Non-pigmented ciliary epithelial cell (primary cell): ENCODE measurements at places on chromosomes 6 and 20.

DNA sequence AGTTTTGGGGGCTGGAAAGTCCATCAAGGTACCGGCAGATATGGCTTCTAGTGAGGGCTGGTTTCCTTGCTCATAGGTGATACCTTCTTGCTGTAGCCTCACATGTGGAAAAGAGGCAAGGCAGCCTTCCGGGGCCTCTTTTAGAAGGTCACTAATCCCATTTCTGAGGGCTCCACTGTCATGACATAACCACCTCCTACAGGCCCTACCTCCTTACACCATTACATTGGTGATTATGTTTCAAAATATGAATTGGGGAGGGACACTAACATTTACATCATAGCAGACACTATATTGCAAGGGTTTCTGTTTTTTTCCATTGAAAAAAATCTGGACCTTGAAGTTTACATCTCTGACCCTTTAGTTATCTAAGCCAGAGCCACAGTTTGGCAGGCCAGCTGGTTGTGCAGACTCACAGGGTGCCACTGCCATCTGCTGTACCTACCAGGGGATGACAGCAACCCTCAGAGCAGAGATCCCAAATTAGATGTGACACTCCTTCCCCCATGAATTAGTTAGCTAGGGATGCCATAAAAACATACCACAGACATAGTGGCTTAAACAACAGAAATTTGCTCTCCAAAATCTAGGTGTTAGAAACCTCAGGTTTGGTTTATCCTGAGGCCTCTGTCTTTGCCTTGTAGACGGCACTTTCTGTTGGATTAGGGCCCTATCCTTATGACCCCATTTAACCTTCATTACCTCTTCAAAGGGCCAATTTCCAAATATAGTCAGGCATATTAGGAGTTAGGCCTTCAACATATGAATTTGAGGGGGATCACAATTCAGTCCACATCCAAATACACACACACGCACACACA is 166.4 kb upstream of the RNF217 start:
- DNase-seq, result peak; percentile 13

DNA sequence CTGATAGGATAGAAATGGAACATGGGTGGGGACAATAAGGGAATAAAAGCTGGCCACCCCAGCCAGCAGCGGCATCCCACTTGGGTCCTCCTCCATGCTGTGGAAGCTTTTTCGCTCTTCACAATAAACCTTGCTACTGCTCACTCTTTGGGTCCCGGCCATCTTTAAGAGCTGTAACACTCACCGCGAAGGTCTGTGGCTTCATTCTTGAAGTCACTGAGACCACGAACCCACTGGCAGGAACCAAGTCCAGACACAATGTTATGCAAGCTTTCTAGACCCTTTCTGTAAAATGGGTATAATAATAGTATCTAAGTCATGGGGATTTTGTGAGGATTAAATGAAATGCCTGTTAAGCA is 48.9 kb upstream of the EZR start:
- DNase-seq, result no peak

DNA sequence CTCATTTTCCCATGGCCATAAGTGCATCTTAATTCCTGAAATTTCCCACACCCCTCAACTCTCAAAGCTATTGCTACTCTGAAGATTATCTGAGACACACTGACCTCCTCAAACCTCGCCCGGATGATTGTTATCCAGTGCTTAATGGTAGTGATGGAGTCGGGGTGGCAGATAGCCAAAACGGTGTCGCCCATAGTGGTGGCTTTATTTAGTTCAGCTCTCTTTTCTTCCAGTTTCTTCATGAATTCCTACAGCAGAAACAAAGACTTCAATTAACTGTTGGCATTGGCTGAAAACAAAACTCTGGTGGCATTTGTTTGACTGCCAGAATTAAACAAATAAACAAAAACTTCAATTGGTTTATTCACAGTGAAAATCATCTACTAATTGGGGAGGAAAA is 165.4 kb downstream of the DST start:
- DNase-seq, result no peak

GRCh38 chr20:7540923-7541322 is 399.3 kb downstream of the HAO1 start:
- DNase-seq, result no peak

- no peak for DNase-seq
Observed at GRCh38 chr20:11207749-11208502, 534.1 kb upstream of the JAG1 start.

- DNase-seq, result no peak
Observed at GRCh38 chr6:111610548-111611172, 5.0 kb upstream of the TRAF3IP2 start.

DNA sequence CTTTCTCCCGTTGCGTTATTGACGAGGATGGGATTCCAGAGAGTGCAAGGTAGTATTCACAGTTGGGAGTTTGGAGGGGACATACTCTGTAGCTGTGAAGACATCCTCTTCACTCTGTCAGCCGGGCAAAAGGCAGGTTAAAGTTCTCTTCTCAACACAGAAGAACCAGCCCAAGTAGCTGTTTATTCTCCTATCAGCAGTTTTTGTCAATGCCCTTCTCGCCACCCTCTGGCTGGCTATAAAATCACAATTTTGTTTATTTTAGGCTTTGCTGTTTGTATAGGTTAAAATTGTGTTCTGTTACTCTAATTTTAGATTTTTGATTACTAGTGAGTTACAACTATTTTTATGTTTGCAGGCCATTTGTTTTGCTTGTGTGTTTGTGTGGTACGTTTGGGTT is 37.9 kb upstream of the MAS1 start:
- no peak for DNase-seq

- no peak for DNase-seq
Observed at GRCh38 chr6:77686931-77687330, 34.1 kb downstream of the MEI4 start.

DNA sequence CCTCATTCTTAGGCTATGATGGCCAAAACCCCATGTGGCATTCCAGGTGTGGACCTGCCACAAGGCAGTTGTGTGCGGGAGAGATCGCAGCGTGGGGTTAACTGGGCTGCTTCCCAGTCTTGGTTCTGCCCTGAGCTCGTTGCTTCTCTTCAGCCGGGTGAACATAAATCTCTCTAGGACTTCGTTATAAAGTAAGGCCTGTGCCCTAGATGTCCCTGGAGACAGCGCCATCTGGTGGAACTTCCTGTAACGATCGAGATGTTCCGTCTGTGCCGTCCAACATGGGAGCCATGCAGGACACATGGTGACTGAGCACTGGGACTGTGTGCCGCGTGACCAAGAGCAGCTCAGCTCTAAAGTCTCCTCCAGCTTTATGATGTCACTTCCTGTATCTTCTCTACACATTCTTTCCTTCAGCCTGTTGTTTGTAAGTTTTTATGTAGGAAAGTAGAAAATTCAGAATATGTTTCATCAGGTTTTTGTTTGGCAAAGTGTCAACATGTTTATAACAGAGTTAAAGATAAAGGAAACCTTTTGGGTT is 26.8 kb upstream of the RPP40 start:
- DNase-seq, result no peak

- DNase-seq, result no peak
Observed at GRCh38 chr6:138682704-138683527, 90.7 kb upstream of the CCDC28A start.

DNA sequence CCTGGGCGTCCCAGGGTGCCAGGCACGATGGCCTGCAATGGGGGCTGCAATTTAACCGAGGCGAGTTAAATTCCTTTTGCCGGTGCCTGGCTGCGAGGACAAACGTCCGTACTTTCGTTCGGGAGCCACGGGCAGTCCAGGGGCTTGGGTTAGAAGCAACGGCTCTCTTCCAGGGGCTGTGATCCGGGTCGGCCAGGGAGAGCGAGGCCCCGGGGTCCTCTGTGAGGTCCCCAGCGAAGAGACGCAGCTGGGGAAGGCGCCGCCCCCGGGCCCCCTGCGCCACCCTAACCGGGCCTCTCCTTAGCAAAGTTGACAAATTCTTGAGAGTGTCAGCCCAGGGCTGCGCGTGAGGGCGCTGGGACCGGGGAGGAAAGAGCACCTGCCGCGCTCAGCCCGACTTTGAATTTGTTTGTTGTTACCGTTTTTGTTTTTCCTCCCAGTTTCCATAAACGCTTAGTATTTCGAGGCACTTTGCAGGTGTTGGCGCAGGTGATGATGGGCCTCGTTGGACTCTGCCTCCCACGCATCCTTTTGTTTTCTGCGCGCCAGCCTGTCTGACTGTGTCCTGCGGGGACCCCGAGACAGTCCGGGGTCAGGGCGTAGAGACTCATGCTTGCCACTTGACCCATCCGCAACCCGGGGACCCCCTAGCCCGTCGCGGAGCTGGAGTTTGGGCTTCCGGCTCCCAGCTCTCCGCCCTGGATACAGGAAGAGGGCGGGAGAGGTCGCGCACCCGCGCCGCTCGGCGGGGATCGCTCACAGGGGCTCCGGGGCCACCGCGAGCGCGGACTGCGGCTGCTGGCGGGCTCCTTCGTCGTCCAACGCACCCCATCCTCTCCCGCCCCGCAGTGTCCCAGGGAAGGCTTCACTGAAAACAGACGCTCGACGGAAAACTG is 5.8 kb downstream of the OLIG3 start:
- no peak for DNase-seq

DNA sequence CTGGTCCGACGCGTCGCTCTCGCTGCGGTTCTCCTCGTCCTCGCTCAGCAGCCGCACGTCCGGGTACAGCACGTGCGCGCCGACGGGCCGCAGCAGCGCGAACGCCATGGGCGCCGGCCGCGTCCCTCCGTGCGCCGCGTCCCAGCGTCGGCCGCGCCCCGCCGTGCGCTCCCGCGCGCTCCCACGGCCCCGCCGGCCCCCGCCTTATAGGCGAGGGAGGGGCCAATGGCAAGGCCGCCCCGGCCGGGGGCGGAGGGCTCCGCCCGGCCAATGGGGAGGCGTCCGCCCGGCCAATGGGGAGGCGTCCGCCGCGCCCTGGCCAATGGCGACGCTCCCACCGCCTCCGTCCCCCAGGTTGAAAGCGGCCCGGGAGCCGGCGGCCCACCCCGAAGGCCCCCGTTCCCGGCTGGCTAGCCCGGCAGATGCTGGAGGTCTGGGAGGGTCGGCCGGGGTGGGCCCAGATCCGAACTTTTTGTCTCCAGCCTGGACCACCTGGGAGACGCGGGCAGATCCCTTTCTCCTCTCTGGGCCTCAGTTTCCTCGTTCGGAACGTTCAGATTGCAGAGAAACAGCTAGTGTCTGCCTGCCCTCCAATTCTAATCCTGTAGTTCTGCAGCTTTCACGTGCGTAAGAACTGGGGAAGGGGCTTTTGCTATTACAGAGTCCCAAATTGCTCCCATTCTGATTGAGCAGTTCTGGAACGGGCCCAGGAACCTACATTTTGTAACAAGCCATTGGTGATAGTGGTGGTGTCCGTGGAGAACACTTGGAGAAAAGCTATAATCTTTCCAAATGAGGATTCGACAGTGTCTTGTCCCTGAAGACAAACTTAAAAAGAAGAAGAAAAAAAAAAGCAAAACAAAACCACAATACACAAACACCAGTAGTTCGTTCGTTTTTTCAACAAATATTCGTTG is at the start of gene TCF15:
Gene TCF15 (minus strand): TSS at position 180 of the 917 bp plus-strand sequence. CDS start 72 bp downstream, at position 108.
- no peak for DNase-seq

- DNase-seq, result no peak
Observed at GRCh38 chr6:138541823-138542481, 42.7 kb upstream of the NHSL1 start.

DNA sequence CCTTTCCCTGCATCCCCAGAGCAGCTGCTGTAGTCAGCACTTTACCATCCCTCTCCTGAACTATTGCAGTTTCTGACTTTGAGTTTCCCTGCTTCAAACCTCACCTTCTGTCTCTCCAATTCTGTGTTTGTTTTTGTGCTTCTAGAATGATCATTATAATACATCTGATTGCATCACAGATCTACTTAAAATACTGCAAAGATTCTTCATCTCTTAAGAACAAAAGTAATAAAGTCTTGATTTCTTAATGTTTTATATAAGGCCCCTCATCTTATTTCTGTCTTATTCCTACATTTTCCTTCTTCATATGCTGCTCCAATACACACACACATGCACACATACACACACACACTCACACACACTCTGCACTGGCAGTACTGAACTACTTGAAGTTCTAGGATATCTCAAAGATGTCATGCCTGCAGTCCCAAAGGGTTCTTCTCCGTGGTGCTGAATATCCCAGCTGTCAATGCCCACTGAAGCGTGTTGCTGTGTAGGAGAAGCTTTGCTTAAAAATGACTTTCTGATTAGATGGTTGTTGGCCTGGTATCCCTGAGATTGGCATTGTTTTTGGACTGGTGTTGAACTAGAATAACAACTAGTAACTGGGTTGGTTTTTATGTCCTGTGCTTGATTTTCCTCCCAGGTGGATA is 97.2 kb downstream of the MAP3K4 start:
- no peak for DNase-seq

- no peak for DNase-seq
Observed at GRCh38 chr6:151807513-151808370, at the start of gene ESR1. TSS of gene ESR1 (plus strand) at chr6:151807682. CDS start at chr6:151807913, 231 bp downstream.

DNA sequence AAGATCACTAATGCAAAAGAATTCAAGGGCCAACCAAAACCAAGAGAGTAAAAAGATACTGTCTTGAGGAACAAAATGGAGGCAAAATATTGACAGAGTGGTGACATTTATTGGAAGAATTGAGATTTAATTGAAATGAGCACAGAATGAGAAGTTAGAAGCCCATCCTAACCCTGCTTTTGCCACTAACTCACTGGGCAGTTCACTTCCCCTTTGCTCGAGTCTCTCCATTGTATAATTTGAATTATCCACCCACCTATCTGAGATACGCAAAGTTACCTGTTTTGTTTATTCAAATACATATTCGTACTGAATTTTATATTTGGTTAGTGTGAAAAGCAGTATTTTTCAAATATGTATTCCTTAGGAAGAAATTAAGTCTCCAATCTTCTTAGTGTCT is 204.5 kb upstream of the PRDM1 start:
- no peak for DNase-seq

DNA sequence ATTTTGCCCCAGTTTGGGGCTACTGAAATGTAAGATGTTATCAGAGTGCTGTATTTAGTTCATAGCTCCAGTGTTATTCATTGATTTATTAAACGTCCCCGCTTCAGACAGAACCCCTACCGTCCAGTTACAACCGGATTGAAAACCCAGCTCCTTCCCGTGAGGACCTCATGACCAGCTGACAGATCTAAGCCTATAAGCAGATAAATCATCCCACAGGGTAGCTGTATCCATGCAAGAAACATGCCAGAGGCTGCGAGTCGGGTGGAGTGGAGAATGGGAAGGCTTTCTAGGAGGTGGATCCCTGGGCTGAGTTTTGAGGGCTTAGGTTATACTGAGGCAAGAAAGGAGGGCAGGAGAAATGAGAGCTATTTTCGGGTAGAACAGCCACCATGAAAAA is 260.0 kb downstream of the ARID1B start:
- no peak for DNase-seq

- no peak for DNase-seq
Observed at GRCh38 chr6:170555305-170555704, 1.1 kb downstream of the TBP start.

- no peak for DNase-seq
Observed at GRCh38 chr20:11921321-11921720, 3.6 kb downstream of the BTBD3 start.

DNA sequence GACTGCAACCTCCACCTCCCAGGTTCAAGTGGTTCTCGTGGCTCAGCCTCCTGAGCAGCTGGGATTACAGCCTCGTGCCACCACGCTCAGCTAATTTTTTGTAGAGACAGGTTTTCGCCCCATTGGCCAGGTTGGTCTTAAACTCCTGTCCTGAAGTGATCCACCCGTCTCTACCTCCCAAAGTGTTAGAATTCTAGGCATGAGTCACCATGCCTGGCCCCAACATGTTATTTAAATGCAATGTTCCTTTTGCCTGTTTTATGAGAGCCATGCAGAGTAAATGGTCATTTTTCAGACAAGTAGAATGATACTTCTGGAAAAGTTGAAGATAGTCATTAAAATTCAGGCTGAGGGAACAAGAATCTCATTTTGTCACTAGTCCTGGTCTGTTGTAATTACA is 43.8 kb upstream of the RPS6KA2 start:
- no peak for DNase-seq

GRCh38 chr20:53346335-53346648 is 247.3 kb downstream of the ZNF217 start:
- DNase-seq, result no peak
